ENCODE measurements at places on chromosomes 16 and 17.

- no peak for DNase-seq
Observed at GRCh38 chr16:761625-762513, 1.3 kb downstream of the MSLN start.

DNA sequence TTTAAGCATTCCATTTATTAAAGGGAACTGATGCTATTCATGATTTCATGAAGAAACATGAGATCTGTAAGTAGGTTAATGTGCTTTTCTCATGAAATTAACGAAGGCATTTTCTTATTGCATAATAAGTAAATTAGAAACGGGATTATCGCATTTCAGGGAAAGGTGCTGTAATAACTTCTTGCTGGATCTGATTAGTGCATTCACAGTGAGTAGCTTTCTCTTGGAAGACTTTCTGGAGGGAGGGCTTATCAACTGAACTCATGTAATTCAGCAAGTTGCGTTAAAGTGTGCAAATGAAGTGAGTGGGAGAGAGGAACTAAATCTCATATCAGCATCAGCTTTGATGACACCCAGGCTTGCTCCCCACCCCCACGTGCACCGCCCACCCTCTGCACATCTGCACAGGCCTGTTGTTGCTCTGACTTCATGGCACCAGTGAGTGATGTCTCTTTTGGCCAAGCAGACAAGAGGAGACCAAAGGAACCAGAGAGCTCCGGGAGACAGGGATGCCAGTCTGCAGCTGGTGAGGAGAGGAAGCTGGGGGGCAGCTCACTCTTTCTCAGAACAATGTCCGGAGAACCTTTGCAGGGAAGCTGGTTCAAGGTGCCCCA lies 26.3 kb upstream of the GAS7 start:
- DNase-seq: no peak

DNA sequence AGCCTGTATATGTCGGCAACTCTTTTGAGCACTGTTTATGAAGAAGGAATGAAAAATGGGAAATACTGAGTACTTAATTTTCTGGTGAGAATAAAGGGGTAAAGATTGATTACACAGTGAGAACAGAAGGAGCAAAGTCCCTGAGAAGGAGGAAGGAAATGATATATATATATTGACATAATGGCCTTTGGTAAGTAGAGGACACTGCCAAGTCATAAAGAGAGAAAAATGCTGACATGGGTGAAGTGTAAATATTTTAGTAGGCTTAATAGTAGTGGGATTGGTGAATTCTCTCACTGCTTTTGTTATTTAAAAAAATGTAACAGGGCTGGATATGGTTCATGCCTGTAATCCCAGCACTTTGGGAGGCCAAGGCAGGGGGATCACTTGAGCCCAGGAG lies 16.2 kb downstream of the VMP1 start:
- no peak for DNase-seq

DNA sequence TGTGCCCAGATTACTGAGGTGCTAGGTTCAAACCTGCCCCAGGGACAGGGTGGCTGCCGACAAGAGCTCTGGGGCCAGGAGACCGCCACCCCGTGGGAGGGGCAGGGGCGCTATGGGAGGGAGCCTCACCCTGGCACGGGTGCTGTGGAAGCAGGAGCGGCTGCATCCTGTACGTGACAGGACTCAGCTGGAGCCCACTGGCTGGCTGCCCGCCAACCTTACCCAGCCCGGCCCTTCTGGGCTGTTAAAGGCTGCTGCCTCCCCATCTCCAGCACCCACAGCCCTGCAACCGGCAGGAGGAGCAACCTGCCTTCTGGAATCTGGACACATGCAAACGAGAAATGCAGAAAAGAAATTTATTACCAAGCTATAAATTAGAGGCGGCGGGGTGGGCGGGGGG lies 11.2 kb downstream of the PAM16 start:
- no peak for DNase-seq

DNA sequence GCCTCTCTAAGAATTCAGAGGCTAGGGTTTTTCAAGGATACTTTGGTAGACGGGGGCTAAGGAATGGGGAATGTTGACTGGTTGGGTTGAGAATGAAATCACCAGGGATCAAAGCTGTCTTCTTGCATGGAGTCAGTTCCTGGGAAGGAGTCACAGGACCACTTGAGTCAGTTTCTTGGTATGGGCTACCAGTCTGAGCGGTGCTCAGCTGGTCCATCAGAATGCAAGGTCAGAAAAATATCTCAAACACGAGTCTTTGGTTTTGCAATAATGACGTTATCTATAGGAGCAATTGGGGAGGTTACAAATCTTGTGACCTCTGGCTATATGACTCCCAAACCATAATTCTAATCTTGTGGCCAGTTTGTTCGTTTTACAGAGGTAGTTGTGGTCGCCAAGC lies 18.4 kb downstream of the CHD9NB start:
- DNase-seq: no peak

DNA sequence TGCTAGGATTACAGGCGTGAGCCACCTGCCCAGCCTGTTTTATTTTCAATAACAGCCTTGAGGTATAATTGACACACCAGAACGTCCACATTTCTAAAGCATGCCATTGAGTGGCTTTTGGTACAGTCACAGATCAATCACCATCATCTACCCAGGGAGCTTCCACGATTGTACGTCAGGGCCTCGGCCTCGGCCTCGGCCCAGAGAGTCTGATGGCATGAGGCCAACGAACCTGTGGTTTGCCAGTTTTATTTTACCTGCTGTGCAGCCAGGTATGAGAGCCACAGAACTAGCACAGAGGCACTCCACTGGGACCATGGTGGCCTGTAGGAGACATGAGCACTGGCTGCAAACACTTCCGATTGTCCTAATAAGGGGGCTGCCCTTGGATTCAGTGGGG lies 8.3 kb downstream of the UBALD1 start:
- DNase-seq: no peak

- DNase-seq: no peak
Observed at GRCh38 chr17:50316016-50316587, 29.8 kb upstream of the XYLT2 start.

GRCh38 chr17:82935966-82936767 lies 96.3 kb upstream of the ZNF750 start:
- no peak for DNase-seq

DNA sequence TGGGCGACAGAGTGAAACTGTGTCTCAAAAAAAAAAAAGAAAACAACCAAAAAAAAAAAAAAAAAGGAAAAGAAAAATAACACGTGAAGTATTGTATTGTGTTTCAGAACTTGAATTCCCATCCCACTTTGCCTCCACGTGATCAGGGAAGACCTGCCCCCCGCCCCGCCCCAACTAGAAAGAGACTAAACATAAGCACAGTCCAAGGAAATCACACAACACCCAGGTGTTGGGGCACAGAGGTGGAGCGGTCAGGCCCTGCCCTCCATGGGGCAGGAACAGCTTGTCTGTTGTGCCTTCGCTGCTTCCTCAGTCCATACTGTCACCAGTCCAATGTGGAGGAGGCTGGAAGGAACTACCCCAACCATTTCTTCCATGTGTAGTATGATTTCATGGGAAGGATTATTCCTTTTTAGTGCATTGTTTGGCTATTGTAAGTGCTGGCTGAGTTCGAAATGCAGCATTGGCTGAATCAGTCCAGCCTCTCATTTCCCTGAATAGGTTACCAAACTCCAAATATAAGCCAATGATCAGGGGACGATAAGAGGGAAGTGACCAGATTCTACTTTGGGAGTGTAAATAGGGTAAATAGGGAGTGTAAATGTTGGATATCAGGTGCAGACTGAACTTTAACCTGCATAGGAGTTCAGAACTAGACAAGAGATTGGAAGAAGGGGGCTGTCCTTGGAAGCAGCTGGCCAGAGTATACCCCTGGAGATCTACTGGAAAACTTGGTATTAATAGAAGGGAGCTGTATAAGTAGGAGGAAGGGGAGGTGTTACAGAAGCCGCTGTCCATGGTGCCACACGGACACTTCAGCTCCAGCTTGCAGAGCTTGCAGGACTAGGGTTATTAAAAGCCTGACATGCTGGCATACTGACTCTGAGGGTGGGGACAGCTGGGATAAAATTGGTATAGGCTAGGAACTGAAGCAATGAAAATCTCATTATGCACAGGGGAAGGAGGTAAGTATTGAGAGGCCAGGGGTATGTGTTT lies 50.7 kb downstream of the TANGO6 start:
- peak; percentile 14 for DNase-seq

- DNase-seq: no peak
Observed at GRCh38 chr17:15418781-15419180, 48.6 kb downstream of the CDRT4 start.

DNA sequence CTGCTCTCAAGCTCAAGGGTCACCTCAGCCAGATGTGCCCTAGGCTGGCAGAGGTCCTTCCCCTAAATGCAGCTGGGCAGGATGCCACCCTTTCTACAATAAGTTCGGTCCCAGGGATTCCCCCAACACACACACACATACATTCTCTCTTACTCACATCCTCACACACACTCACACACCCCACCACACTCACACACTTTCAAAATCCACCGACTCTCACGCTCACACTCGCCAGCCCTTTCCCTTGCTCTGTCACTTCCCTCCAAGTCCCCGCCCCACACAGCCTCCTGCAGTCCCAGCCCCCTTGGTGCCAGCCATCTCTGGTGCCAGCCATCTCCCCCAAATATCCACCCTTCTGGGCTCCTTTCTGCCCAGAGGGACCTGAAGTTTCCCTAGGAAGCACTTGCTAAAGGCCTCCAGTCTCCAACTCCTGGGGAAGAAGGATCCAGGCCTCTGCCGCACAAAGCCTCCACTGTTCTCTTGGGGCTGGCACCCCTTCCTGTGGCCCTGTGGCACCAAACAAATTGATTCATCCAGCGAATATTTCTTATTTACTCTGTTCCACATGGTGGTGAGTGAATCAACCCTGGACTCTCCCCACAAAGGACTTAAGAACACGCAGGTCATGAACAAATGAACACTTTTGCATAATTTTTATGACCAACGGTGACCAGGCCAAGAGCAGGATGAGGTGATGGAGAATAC lies 3.8 kb upstream of the USP36 start:
- no peak for DNase-seq

DNA sequence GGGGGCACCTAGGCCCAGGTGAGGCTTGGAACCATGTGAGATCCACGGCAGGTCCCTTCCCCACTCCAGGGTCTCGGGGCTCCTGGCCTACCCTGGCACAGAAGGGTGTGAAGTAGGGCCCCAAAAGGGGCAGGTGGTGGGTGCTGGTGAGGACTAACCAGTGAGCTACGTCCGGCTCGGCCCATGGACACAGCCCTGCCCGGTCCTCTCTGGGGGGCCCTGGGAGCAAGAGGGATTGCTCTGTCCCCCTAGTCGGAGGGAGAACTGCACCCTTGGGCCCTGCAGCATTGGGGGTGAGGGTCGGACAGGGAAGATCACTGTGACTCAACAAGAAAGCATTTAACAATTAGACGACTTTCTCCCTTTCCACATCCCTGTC lies 2.9 kb downstream of the ENPP7 start:
- DNase-seq: no peak

DNA sequence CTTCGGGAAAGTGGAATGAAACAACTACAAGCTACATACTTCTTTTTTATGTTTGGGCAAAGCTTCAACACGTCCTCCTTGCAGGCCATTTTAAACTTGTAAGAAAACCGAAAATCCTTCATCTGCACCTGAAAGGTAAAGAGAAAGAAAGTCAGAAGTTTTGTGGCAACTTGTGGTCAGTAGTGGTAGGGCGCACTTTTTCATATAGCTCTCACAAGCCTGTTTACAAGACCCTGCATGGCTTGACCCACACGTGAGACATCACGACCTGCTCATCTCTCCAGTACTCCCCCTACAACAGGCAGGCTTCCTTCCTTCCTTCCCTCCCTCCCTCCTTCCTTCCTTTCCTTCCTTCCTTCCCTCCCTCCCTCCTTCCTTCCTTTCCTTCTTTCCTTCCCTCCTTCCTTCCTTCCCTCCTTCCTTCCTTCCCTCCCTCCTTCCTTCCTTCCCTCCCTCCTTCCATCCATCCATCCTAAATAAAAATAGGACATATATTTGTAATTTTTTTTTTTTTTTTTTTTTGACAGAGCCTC lies 48.7 kb upstream of the CLEC18B start:
- no peak for DNase-seq

- no peak for DNase-seq
Observed at GRCh38 chr17:18226284-18226945, 980 bp downstream of the LLGL1 start.

- no peak for DNase-seq
Observed at GRCh38 chr16:65469116-65469515, 347.3 kb upstream of the CDH11 start.

GRCh38 chr17:35080536-35080935 lies 17.0 kb upstream of the RFFL start:
- DNase-seq: no peak

- peak; percentile 96 for DNase-seq
Observed at GRCh38 chr16:79770244-79771064, 169.9 kb upstream of the MAF start.

DNA sequence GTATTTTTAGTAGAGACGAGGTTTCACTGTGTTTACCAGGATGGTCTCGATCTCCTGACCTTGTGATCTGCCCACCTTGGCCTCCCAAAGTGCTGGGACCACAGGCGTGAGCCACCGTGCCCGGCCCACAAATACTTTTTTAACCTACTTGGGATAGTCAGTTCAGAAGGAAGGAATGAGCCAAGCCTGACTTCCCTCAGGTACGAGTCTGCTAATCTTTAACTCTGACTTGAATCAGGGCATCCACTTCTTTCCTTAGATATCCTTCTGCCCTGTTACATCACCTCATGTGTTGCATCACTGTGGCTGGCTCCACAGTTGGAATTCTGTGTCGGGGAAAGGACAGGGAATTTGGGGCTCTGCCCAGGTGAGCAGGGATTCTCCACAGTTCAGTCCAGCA lies 120.8 kb downstream of the MSI2 start:
- DNase-seq: no peak

- DNase-seq: no peak
Observed at GRCh38 chr17:44049294-44050060, 17.0 kb downstream of the LSM12 start.

- DNase-seq: no peak
Observed at GRCh38 chr16:87834005-87834667, 35.2 kb downstream of the SLC7A5 start.

DNA sequence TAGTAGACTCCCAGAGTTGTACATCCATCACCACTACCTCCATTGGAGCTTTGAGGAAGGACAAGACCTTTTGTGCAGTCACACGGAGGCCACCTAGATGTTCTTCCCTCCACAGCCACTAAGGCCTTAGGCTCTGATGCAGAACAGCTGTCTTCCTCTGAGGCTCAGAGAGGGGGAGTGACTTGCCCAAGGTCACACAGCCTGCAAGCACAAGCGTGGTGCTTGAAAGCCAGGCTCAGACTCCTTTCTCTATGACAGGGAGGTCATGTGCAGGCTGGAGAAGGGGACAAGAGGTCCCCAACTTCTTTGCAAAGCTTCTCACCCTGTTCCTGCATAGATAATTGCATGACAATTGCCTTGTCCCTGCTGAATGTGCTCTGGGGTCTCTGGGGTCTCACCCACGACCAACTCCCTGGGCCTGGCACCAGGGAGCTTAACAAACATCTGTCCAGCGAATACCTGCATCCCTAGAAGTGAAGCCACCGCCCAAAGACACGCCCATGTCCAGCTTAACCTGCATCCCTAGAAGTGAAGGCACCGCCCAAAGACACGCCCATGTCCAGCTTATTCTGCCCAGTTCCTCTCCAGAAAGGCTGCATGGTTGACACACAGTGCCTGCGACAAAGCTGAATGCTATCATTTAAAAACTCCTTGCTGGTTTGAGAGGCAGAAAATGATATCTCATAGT lies 12.7 kb downstream of the SCGB1C2 start:
- DNase-seq: no peak
